ENCODE measurements at places on chromosomes 13 and 19.

DNA sequence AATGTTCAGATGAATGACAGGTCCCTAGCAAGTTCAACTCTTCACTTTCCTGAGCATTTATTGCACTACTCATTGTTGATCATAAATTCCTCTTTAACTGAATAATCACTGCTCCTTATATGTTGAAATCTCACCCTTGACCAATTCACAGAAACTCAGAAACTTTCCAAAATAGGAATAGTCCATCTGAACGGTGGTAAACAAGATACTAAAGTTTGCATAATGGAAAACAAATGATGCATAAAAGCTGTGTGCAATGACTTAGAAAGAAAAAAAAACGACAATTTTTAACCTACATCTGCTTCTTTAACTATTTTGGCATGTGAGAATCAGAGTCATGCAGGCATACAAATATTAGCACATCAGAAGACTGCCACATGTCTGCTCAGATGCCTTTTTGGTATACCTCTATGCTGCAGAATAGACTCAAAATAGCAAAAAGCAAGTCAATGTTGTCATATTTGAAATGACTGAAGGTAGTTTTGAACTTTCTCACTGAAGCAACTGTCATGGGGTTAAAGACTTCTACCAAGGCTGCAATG, 34.8 kb downstream of the SLC10A2 start:
- DNase-seq: no peak

DNA sequence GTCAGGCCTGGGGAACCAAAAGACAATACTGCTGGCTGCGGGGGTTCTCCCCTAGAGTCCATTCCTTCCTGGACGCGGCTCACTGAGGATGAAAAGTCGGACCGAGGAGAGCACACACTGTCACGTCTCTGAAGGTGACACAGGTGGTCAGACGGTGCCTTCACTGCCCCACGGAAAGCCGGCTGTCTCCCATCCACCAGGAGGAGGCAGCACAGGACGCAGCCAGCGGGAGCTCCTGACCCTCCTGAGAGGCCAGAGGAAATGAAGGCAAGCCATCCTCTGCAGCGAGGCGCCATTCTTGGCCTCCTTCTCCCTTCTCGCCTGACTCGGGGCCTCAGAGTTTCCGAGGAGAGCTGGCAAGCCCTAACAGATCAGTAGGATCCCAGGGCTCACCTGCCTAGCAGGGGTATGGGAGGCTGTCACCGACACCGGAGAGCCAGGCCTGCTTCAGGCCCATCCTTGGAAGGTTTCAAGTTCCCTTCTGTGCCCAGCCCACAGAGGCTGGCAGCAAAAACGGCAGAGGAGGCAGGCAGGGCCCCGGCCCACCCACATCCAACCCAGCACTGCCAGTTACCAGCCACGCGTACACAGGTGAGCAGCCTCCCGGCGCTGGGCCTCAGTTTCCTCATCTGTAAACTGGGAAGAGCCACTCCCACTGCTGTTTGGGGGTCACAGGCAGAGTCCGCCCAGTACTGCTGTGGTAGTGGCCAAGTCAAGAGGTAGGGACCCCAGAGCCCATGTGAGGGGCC, 4.5 kb downstream of the REXO1 start:
- no peak for DNase-seq

- no peak for DNase-seq
Measured at GRCh38 chr19:40216013-40216776, 2.0 kb downstream of the TTC9B start.

- DNase-seq: no peak
Measured at GRCh38 chr19:30323904-30324303, 48.3 kb upstream of the ZNF536 start.

- DNase-seq: no peak
Measured at GRCh38 chr19:45164577-45165335, 4.0 kb upstream of the NKPD1 start.

DNA sequence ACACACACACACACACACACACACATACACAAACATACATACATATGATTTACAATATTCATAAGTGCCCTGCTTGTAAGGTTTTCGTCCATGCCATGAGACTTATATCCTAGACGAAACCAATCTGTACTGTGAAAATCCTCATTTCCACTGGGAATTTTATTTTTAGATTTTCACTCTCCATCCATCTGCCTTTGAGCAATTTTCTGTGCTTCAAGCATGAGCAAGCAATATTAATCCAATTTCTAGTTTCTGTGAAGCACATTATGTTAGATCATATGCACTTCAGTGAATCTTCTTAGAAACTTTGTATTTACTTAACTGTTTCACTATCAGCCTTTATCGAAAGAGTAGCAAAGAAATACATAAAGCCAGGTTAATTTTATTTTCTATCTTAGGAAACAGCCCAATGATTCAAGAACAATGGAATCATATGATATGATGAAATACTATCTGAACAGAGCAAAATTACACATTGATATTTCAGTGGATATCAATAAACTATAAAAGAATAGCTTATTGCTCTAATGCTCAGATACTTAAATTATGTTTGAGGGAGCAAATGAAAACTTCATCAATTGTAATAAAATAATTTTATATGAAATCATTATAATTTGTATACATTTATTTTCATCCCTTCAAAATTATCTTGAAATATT, 1100.7 kb upstream of the MIR17HG start:
- DNase-seq: no peak

DNA sequence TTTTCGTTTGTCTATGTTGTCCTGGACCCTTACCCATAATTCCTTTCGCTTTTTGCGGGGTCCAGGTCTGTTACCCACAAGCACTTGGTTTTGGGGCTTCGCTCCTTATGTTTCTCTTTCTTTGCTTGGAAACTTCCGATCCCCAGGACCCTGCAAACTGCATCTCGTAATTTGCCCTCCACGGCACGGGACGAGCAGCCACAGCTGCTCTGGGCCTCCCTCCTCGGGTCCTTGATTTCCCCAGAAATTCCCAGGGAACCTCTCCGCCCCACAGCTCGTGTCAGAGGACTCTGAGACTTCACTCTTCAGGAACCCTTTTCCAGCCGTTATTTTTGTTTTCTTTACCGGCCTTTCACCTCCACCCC, 599 bp downstream of the SNRNP70 start:
- no peak for DNase-seq

- no peak for DNase-seq
Measured at GRCh38 chr13:90800082-90800746, 547.3 kb upstream of the MIR17HG start.

DNA sequence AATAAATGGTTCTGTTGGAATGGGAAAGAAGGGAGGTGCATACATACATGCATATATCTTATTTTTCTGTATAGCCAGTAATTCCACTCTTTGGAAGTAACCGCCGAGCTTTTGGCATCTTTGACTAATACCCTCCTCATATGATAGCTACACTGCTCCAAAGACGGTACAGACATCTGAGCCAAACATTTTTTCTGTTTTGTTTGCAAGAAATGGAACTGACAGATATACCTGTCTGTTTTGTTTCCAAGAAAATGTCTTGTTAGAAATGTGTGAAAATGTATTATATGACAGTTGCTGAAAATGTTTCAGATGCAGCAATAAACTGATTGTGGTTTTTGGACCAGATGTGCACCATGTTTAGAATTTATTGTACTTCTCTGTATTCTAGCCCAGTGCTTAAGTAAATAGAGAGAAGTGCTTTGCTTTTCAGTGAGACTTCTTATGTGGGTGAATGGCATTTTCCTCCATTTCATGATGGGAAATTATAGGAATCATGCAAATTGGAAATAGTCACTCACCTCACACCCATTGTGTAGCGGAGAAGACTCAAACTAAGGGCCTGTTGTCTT, 396.9 kb downstream of the KCNRG start:
- no peak for DNase-seq
